ENCODE measurements at places on chromosomes 7 and 10. TPM values are rescaled to one million over a fixed set of nuclear protein-coding genes. Genes with fewer than 3 reads are reported as not detected.
A peak's percentile ranks its signal among the peaks of the same experiment; 100 is the strongest.

GRCh38 chr7:131011432-131011742, 277.4 kb upstream of the KLF14 start:
- DNase-seq: no peak

GRCh38 chr7:146864644-146865043, 748.0 kb downstream of the CNTNAP2 start:
- no peak for DNase-seq

DNA sequence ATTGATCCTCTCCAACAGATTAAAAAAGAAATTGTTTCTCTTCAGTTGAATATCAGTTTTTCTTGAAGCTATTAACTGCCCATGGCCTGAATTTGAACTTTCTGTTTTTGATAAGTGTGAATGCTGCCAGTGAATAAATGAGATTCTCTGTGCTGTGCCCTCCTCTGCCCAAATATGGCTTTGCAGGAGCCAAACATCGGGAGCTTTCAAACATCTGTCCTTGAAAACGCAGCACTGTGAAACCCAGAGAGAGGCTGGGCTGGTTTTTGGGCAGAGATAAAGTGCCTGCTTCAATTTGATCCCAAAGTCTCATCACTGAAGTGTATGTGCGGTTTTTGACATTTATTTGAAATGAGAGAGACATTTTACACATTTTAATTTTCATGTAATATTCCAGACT, 268.3 kb upstream of the SHH start:
- no peak for DNase-seq

DNA sequence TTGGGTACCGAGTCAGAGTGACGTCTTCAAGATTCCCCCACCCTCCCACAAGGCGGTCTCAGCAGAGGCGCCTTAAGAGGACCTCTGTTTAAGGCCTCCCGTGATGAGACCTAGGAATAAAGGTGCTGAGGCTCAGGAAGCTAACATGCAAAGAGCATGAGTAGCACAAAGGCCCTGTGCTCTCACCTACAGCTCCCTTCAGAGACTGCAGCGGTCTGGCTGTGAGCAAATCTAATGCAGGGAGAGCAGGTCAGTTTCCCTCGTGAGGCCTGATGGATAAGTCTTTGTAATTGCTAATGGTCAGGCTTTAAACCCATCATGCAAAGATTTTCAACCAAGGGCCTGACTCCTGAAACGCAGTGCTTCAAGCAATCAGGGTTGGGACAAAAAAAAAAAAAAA, 909.3 kb upstream of the GHITM start:
- DNase-seq: no peak

Gene GIMAP7
- 46.8 TPM for total RNA-seq

- DNase-seq: peak; percentile 45
Observed at GRCh38 chr7:26865094-26865388, 651 bp upstream of the SKAP2 start.

Gene ECHDC3
- total RNA-seq: 554 TPM

DNA sequence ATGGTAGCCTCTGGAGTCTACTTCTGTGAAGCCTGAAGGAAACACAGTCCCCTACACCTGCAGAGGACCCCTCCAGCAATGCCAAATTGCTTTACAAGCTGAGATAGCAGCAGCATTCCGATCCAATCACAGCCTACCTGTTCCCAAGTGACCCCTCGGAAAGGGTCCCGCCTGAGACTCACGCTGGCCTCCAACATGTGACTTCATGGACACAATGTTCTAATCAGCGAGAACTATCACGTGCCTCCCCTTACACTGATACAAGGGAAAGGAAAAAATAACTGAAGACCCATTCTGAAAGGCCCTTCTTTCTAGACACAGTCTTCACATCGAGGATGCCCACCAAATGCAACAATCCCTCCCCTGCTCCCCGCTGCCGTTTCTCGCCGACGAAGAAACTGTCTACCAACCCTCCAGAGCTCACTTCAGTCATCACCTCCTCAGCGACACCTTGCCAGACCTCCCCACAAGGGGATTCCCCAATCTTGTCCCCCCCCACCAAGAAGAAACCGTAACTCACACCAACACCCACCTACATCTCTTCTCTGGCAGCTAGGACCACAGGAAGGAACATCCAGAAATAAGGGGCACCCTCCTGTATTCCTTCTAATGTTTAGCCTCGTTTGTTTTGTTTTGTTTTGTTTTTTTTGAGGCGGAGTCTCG, 1.8 kb downstream of the SNX8 start:
- no peak for DNase-seq

DNA sequence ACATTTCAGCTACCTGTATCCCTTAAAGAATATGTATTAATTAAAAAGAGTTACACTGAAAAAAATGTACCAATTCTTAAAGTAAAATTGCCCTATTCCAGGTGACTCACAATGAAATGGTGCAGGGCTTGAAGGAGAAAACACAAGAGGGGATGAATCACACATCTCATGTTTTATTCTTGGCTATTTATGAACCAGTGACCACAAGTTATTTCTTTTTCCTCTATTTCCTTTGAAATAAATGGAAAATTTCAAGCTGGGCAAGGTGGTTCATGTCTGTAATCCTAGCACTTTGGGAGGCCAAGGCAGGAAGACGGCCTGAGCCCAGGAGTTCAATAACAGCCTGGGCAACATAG, 106.8 kb downstream of the UBE2H start:
- DNase-seq: no peak

DNA sequence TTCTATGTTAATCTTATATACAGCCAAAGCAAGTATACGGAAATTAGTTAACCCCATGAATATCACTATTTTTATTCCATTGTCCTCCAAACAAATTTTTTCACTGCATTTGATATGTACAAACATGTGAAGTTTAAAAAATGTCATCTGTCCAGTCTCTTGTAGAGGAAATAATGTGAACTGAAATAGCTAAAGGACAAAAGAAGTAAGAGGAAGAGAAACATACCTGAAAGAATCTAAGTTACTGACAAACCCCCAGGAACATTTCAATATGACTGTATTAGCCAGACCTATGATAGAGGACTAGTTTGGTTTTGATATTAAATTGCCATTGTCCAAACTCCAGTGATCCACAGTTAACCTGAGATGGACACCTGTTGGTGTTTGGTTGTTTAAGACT, 80.6 kb downstream of the NRCAM start:
- no peak for DNase-seq

Gene CALCR
- total RNA-seq: 0.18 TPM

GRCh38 chr10:101892782-101893391, 49.3 kb upstream of the KCNIP2 start:
- DNase-seq: no peak

DNA sequence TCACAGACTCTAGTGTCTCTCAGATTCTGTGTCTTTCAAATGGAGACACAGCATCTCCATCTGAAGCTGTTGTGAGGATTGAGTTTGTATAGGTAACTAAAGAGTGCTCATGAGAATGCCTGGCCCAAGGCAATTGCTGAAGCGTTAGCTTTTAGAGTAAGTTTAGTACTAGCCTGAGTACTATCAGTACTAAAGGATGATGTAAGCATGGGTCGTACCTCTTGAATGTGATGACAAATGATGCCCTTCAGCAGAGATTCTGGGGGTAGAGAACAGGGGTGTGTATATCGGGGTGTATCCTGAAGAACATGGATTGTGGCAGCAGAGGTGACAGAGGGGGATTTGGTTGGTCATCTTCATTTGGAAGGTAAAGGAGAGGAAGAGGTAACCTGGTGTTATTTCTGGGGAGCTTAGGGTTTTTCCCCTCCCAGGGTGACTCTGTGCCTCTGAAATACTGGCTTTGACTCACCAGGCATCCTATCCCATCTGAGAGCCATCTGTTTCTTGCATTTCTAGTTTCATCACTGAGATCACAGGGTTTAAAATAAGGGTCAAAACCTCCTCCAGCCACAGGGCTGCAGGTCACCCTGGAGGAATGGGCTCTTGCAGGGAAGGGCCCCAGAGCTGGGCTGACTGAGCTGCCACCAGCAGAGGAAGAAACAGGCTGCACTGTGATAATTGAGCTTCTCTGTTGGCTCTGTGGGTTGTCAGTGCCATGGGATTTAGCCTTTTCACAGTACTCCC, 756.0 kb downstream of the KCNMA1 start:
- no peak for DNase-seq

Gene OPTN
- total RNA-seq: 89.4 TPM

Gene C10orf105
- not detected for total RNA-seq

DNA sequence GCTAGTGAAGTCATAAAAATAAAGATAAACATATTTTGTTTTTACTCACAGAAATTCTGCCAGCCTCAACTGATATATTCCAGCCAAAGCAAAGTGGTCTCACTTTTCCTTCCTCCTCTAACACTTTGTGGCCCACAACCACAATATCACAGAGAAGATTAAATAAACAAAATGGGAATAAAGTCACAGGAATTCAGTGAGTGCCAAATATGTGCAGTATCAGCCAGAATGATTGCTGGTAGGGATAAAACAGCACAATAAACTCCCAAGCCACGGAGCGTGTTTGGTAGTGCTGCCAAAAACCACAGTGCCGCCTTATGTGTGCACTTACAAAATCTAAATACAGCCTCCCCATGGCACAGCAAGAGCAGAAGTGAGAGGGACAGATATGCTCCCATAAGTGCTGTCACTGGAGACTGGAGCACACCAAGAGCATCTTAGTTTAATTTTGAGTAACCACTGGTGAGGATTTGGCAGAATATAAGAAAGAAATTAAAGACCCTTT, 155.8 kb downstream of the POM121L12 start:
- DNase-seq: no peak

DNA sequence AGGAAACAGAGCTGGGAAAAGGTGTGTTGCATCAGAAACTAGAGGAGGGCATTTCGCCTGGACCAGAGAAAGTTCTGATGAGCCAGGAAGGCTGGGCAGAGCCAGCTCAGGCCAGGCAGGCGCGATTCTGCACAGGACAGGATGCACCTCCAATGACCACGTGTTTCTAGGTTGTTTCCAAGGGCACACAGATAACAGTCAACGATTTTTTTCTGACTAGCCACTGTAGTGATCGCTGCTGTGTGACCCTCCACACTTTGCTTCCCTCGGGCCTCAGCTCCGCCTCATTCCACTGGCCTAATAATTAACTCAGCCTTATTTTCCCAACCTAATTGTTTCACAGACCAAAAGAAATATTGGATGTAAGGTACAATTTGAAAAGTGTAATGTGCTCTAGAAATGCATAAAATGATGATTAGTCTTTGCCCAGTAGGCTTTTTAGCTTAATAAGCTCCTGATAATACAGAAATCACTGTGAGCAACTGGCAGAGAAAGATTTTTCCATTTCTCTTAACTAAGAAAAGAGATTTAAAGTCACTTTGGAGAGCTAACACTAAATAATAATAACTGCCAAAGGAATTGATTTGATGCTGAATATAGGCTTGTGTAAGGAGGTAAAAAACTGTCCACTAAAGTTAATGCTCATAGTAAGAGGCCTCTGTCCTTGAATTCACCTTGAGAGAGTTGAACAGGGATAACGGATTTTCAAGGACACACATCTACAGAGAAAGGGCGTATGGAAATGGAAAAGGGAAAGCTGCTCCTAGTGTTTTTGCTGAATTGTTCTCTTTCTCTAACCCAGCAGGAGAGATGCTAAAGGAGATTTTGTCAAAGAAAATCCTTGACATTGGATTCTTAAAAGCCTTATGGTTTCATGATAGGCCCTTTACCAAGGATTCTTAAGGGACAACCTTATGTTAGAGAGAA, 291.0 kb upstream of the C7orf33 start:
- no peak for DNase-seq

- DNase-seq: no peak
Observed at GRCh38 chr7:55178863-55179773, 160.3 kb downstream of the EGFR start.

GRCh38 chr10:114103284-114103683, 59.6 kb downstream of the ADRB1 start:
- no peak for DNase-seq

Gene TMEM229A
- total RNA-seq: 0.15 TPM

Gene PLXNA4
- total RNA-seq: 10.9 TPM

Gene TRPV6
- not detected for total RNA-seq

Gene TAF6
- total RNA-seq: 28.7 TPM

Gene MRLN
- not detected for total RNA-seq

DNA sequence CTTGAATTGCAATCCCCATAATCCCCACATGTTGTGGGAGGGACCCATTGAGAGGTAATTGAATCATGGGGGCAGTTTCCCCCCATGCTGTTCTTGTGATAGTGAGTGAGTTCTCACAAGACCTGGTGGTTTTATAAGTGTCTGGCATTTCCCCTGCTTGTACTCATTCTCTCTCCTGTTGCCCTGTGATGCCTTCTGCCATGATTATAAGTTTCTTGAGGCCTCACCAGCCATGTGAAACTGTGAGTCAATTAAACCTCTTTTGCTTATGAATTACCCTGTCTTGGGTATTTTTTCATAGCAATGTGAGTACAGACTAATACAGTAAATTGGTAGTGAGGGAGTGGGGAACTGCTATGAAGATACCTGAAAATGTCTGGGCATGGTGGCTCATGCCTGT, 65.0 kb downstream of the ANKRD7 start:
- DNase-seq: no peak

DNA sequence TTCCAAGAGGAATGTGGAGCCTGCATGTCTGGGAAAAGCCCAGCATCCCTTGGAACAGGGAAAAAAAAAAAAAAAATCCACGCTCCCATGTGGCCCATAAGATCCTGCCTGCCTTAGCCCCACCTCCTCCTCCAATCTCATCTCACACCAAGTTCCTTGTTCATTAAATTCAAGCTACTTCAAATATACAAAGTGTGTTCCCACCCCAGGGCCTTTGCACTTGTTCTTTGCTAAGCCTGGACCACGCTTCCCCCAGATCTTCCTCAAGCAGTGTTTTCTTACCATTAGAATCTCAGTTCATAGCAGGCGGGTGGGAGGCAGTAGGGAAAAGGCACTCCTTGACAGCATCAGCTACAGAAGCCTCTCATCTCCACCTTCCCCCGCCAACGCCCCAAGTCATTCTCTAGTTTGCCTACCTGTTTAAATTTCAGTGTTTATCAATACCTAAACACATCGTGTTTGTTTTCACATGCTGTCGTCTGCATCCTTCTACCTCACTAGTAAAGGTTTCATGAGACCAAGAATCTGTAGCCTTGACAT, 262.8 kb downstream of the FGFR2 start:
- no peak for DNase-seq

DNA sequence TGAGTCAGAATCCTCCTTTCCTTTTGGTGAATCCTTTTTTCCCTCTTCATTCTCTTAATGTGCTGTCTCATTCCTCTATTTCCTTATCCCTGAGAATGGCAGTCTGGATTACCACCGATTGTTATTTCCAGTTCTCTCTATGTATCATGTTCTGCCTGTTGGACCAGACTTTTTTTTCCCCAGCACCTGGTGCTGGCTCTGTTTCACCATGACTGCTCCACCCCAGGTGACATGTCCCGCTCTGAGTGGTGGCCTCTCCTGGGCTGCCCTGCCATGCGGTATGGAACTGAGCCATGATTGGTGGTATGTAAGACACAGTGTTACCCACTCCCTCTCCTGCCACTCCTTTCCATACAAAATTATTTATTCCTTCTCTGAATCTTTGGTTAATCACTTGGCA, 399.9 kb downstream of the GATA3 start:
- DNase-seq: no peak

Gene SLC25A40
- total RNA-seq: 29.1 TPM

- DNase-seq: no peak
Observed at GRCh38 chr7:53358269-53358668, 322.8 kb downstream of the POM121L12 start.

Gene PRR15
- total RNA-seq: 0.20 TPM

GRCh38 chr10:11183015-11183414, 165.3 kb downstream of the CELF2 start:
- no peak for DNase-seq

GRCh38 chr7:21543528-21544302, 876 bp downstream of the DNAH11 start:
- DNase-seq: no peak

Gene JCAD
- total RNA-seq: 21.0 TPM

- no peak for DNase-seq
Observed at GRCh38 chr7:139059905-139060304, 24.1 kb upstream of the ZC3HAV1L start.

Gene ETV1
- total RNA-seq: 118 TPM

Data from heart left ventricle (tissue), 16 donors.